Stimulated activated CD4-positive, alpha-beta T cell treated with anti-CD3 and anti-CD28 coated beads, TNF-alpha, amount 100 ng/mL, for 48 hours (primary cell): ENCODE measurements at places on chromosomes 1 and 21.

GRCh38 chr1:94006604-94007003 is 97.4 kb upstream of the GCLM start:
- no peak for DNase-seq

- DNase-seq = no peak
Observed at GRCh38 chr1:23103001-23103889, 65.4 kb downstream of the LUZP1 start.

GRCh38 chr1:3740042-3740441 is 12.2 kb upstream of the CCDC27 start:
- no peak for DNase-seq

DNA sequence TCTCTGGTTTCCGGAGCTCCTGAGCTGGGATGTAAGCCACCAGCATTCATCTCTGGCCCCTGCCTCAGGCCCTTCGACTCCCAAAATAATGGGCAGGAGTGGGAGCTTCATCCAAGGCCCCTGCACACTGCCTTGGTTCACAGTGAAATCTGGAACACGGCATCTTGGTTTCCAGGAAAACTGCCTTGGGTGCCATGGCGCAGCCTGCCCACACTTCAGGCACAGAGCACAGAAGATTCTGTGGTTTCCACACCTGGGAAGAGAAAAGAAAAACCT is 48.8 kb upstream of the POFUT2 start:
- DNase-seq = no peak

DNA sequence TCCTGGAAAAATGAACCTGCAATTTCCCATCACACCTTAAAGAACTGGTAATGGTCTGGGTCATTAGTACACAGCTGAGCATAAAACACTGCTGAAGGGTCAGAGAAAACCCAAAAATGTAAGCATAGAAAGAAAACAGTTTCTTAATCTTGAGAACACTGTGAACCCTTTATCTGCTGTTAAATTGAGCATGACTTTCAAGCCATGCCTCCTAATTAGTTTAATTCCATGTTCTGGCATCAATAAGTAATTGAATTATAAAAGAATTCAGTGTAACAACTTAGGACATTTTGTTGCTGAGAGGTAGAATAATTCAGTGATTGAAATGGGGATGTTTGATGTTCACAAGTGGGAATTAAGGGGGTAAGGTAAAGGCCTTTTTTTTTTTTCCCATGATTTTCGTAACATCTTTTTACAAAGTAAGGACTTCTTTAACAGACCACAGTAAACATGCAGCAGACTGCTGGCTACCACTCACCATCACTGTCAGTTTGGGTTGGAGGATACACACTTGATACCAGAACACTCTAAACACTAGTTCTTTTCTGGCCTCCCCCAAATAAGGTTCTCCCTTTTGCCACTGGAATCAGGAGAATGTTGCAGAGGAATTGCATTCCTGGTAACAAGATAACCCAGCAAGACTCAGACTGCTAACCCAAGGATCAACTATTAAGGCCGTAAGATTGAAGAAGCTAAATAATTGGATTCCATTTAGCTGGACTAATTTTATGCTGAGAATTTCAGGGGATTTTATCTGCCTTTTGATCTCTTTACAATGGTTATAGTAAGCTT is 3.0 kb downstream of the RWDD3 start:
- no peak for DNase-seq

DNA sequence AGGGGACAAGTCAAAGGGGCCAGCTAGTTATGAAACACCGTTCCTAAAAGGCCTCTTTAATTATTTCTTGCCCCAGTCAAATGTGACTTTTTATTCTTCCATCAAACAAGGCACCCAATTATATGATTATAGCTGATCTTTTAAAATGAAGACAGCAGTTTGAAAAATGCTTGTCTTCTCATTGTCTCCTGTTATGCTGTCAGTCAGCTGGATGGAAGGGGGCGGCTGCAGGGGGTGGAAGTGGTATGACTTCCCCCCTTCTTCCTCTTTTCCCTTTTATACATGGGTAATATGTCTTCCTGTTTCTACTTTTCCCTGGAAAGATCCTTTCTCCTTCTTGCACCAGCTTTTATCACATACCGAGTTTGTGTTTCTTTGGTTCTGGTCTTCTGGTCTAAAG is 25.8 kb upstream of the KCNA10 start:
- DNase-seq = no peak

DNA sequence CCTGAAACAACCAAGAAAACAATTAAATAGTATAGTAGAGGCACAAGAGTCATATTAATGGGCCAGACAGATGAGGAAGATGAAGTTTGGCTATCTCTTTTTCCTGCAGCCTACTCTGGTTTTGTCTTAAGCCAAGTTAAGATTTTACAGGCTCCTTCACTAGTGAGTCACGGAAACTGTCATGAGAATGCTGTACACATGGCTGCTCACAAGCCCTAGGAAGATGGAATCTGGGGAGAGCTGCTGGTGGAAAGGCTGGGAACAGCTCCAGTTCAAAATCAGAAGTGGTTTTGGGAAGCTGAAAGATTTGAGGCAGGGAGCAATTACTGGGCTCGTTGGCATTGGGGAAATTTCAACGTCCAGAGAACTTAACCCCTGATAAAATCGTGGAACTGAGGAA is 46.4 kb upstream of the S1PR1 start:
- DNase-seq = no peak

- DNase-seq = no peak
Observed at GRCh38 chr1:197101978-197102377, 34.9 kb upstream of the F13B start.

- DNase-seq = no peak
Observed at GRCh38 chr1:918353-918752, 5.4 kb upstream of the SAMD11 start.

DNA sequence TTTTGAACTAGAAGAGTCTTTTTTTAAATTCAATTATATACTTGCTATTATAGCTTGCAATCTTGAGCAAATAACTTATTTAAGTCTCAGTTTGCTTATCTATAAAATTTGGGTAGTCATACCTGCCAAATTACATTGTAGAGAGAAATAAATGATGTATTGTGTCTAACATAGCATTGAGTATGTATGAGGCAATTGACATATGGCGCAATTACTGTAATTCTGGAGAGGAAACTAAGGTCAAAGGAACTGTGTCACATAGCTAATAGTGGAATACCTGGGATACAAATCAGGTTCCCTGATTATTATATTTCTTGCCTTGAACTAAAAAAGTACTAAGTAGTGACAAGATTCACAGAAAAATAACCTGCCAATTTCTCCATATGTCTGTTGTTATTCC is 302.5 kb downstream of the PDE4B start:
- DNase-seq = no peak

GRCh38 chr1:22449636-22450035 is 2.0 kb upstream of the ZBTB40 start:
- DNase-seq = no peak

- DNase-seq = peak; percentile 26
Observed at GRCh38 chr1:34460193-34460592, 283.5 kb downstream of the C1orf94 start.

DNA sequence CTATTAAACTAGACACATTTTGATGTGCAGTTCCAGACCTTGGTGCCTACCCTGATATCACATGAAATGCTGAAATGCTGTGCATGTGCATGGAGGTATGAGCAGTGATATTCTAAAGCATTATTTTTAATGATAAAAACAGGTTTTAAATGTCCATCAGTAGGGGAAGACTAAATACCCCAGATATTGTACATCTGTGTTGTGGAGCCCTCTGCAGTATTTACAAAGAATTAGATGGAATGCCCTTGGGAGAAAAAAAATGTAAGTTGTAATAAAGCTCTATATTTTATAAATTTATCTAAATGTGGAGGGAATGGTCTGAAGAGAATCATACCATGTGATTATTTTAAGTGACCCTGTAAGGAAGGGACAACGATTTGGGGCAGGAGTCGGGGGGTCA is 39.1 kb upstream of the IGSF5 start:
- DNase-seq = no peak

DNA sequence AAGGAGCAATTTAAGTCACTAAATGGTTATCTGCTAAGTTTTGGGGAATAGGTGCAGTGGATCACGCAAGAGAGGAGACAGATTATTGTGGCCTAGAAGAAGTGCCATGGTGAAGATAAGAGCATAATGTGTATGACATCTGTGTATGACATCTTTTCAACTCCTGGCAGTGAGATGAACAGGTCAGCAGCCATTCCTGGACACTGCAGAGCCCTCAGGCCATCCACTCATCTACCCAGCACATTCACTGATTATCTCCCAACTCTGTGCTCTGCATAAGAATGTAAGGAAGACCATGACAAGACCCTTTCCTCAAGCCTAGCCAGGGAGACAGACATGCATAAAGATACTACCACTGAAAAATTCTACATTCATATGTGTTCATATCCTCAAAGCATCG is 73.7 kb downstream of the DDR2 start:
- no peak for DNase-seq

DNA sequence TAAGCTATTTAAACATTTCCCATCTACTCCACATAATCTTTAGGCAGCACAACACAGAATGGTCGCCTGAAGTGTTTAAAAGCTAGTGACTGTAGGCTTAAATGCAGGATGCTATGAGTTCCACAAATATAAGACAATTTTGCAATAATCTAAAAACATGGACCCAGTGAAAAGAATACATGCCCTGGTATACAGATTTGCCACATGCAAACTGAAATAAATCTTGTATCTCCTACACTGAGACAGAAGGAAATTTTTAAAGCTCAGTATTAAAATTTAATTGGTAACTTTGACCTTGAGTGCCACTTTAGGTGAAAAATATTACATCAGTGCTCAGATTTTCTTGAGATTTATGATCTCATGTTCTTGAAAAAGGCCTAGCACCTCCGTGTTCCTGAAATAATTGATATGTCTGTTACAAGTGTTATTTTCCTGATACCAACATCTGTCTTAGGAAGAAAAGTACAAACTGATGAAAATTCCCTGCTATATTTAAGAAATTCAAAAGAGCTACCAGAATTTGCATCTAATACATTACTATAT is 285.5 kb downstream of the VAV3 start:
- DNase-seq = no peak

DNA sequence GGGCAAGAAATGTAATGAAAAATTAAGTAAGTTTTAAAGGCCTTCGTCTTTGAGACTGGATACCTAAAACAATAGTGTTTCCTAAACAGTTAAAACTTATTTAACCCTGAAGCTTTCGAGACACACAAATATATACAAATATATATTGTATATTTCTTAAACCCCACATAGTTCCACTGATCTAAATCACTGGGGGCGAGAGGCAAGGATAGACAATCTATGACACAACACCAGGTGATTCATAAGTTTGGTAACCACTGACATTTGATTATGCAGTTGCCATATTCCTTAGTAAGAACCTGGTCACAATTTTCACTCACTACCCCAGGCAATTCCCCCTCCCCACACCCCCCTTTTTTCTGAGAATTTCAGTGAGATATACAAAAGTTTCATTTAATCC is 55.3 kb upstream of the BOLA1 start:
- DNase-seq = no peak

- no peak for DNase-seq
Observed at GRCh38 chr1:97097404-97097925, 375.9 kb downstream of the PTBP2 start.

DNA sequence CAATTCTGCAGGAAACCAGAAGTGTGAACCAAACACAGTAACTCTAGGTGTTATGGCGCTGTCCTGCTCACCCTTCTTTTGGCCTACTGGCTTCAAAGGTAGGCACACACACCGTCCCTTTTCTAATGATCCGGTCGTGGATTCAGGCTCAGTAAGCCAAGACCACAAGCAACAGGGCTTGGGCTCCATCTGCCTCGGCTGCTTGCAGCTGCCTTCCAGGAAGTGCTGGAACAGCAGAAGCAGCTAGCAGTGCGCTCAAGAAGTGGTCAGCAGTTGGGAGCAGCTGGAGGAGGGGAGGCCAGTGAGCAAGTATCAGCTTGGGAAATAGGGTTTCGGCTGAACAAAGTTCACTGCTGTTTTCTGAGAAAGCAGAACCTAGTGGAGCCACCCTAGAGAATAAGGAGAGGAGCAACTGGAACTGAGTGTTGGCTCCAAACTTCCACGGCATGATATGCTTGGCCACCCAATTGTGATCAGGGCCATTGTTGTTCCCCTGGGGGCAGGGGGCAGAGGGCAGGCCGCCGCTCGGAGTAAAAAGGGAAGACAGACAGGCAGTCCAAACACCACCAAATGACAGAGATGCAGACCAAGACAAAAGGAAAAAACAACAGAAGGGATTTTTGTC is 173.4 kb downstream of the TOMM20 start:
- no peak for DNase-seq

DNA sequence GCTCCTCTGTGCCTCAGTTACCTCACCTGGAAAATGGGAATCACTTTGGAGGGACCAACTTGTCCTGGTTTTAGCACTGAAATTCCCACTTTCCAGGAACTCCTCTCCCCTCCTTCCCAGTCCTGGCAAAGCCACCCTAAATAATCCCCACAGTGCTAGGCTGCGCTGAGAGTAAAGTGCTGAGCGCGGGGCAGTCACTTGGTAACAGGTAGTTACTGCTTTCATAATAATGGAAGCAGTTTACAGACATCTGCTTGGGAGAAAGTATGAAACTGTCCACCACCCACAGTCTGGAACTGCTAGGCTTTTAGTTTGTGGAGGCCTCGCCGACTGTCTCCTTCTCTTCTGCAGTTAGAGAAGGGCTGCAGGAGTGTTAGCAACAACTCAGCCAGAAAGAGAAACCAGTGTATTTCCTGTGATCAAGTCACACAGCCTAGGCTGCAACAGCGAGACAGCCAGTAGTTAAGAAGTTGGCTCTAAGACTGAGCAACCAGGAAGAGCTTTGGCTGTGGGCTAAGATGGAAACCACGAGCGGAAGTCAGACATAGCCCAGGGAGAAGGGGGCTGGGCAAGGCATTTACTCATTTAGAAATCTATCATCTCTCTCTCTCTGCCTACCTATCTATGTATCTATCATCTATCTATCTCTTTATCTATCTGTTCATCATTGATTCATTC is 30.8 kb upstream of the ABCG1 start:
- peak; percentile 51 for DNase-seq

DNA sequence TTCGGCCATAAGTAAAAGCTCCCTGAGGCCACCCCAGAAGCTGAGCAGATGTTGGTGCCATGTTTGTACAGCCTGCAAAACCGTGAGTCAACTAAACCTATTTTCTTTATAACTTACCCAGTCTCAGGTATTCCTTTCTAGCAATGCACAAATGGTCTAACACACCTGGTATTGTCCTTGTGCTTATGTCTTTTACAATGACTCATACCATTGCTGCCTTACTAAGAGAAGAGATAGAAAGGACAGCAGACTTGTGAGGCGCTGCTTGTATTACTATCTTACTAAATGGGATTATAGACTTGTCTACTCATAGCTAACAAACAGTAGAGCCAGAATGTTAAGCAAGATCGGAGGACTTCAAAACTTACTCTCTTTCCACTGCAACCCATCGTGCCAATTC is 18.5 kb upstream of the CYYR1 start:
- no peak for DNase-seq

GRCh38 chr1:111195002-111195684 is 5.3 kb downstream of the DENND2D start:
- no peak for DNase-seq

GRCh38 chr1:231407547-231408396 is 14.3 kb downstream of the EGLN1 start:
- DNase-seq = no peak

DNA sequence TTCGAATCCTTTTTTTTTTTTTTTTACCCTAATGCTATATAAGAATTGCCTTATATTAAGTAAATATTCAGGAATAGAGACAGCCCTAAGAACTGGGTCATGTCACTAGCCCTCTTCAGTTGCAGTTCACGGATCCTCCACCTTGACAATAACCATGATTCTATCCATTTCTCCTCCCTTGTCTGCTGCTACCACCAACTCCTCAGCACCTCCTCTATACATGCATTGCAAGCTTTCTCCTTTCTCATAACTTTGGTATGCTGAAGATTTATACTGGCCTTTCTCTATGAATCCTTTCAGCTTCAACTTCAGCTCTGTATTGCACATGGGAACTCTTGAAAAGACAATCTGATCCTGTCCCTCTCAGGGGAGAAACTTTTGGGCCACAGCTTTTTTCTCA is 14.3 kb upstream of the DR1 start:
- no peak for DNase-seq
